ENCODE measurements at places on chromosomes 2 and 18.

- DNase-seq = no peak
Measured at GRCh38 chr2:119440501-119440870, 8.8 kb downstream of the TMEM37 start.

DNA sequence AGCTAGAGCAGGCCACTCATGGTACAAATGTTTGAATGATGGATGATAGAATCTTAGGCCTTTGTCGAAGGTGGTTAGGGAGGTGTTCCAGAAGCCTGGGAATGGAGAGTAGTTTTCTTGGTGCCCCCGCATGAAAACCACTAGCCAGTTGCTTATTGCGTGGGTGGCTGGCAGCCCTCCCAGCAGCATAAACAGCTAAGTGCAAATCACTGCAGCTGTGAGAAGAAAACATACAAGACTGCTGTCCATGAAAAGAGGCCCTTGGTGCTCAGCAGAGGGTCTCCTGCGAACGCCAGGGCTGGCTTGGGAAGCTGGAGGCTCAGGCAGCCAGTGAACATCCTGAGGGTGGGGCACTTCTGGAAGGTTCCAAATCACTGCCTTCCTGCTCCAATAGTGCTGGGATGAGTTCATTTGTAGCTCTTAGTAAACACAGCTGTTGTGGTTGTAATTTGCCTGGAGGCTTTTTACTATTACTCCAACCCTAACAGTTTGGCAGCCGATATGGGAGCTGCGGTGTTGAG, 118.8 kb downstream of the MGAT5 start:
- DNase-seq = peak; percentile 77

- DNase-seq = no peak
Measured at GRCh38 chr2:39488450-39488849, 51.4 kb upstream of the MAP4K3 start.

GRCh38 chr2:184847331-184847730, 249.0 kb downstream of the ZNF804A start:
- DNase-seq = no peak

DNA sequence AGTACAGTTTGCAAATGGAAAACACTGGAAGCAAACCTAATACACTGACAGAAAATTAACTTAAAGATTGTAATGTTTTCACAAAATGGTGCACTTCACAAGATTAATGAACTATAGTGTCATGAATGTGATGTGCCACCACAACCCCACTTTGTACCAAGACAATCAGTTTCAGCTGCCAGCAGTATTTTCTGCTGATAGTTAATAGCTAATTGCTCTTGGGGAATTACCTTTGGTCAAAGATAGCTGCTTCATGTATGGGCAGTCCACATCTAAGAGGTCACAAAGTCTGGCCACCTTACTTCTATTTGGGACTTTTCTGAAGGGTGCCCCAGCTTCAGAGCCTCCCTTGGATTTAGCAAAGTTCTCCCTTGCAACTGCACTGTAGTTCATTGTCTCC, 254.0 kb downstream of the CALCRL start:
- no peak for DNase-seq

GRCh38 chr2:241636182-241637017, 558 bp downstream of the THAP4 start:
- DNase-seq = peak; percentile 60
